ENCODE measurements at places on chromosomes 7 and 10.

GRCh38 chr10:78771260-78771659 is 297.5 kb upstream of the ZMIZ1 start:
- DNase-seq: no peak

- DNase-seq: no peak
Measured at GRCh38 chr7:121107923-121108498, 119.5 kb downstream of the CPED1 start.

GRCh38 chr7:7077945-7078344 is 104.4 kb upstream of the C1GALT1 start:
- no peak for DNase-seq

DNA sequence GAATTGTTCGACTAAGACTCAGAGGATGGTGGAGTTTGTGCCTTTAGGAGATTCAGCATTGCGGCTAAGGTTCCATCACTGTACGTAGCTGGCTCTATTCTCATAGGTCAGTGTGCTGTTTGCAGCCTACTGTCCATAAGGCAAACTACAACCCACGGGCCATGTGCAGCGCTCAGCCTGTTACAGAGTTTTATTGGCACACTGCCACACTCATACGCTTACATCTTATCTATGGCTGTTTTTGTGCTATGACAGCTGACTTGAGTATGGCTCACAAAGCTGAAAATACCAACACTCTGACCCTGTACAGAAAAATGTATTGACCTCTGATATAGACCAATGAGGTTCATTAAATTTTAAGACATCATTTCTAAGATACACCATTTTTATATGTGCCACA is 114.5 kb downstream of the ARID5B start:
- no peak for DNase-seq

DNA sequence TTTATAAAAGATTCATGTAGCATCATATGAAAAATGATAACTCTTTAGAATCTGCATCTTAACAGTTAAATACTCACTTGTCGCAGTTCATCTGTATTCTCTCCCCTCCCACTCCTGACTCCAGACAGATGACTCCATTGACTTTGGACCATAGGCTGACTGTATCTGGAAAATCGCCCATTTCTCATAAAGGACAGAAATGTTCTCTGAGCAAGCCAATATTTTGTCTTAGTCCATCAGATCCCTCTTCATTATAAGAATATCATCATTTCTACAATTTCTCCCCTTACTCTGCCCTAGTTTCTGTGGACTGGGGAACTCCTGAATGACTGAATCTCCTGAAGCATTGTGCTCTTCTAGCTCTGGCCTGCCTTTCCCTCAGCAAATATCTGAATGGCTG is 125.4 kb downstream of the SEMA3D start:
- DNase-seq: no peak

DNA sequence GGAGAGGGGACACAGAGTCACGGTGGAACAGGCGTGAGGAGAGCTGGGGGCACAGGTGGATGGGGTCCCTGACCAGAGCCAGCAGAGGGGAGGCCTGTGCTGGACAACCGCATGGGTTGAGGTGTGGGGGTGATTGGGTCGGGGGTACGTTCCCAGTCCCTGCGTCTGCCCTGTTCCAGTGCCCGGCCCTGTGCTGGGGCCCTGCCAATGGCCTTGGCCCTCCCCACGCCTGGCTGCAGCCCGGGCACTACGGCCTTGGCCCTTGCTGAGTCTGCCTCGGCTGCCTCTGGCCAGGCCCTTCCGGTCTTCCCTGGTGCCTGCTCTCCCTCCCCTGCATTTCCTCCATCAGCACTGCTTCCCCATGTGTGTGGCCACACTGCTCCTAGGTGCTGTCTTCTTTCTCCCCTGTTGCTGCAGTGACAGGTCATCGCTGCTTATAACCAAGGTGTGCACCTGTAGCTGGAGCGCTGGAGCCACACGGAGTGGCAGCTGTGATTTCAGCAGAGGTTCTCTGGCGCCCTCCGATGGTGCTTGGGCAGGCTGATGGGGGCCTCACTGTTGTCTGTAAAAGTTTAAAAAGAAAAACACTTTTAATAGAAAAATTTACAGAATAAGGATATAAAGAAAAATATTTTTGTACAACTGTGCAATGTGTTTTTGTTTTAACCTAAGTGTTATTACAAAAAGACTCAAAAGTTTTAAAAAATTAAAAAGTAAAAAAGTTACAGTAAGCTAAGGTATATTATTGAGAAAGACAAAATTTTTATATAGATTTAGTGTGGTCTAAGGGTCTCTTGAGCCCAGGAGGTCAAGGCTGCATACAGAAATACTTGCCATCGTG is 45.2 kb upstream of the BHLHA15 start:
- DNase-seq: peak; percentile 51

GRCh38 chr10:13441476-13441875 is 87.3 kb downstream of the BEND7 start:
- no peak for DNase-seq

DNA sequence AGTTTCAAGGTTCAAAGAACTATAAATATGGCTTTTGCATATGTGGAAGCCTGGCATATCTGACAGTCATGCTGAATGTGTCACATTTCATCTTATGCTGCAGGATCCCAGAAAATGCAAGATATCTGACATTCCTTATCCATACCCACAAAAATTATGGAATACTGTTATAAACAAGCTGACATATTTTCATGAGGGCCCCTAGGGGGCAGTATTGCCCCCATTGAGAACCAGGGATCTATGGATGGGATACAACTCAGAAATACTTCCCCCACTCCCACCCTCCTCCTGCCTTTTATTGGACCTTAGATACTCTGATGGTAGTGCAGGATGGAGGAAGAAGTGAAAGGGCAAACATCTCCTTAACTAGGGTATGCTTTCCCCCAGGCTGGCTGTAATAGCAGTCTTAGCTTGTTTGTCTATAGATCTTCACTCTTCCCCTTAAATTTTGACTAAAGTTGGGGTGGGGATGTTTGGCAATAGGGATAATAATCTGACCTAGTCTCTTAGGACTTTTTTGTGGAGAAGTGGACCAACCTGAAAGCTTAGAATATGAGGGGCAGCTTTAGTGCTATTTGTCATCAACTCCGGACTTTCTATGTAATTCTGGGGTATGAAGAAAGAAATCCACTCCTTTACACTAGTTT is 3.5 kb upstream of the GNGT1 start:
- DNase-seq: no peak

GRCh38 chr10:35668865-35669650 is 27.0 kb upstream of the FZD8 start:
- DNase-seq: no peak

GRCh38 chr10:17033529-17034260 is 95.9 kb downstream of the CUBN start:
- no peak for DNase-seq

DNA sequence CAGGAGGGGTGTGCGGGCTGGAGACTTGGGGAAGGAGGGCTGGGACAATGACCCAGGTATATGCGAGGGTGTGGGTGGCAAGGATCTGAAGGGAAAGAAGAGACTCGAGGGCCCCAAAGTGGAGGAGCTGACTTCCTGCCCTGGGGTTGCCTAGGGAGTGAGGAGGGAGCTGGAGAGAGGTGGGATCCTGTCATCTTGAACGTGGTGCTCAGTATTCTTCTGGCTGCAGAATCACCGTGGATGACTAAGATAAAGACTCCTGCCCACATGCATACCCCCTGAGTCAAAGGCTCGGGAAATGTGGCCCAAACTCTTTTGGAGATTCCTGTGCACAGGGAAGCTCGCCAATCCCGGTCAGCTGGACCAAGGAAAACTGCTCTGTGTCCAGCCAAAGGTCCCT is 31.2 kb downstream of the COL17A1 start:
- DNase-seq: no peak

DNA sequence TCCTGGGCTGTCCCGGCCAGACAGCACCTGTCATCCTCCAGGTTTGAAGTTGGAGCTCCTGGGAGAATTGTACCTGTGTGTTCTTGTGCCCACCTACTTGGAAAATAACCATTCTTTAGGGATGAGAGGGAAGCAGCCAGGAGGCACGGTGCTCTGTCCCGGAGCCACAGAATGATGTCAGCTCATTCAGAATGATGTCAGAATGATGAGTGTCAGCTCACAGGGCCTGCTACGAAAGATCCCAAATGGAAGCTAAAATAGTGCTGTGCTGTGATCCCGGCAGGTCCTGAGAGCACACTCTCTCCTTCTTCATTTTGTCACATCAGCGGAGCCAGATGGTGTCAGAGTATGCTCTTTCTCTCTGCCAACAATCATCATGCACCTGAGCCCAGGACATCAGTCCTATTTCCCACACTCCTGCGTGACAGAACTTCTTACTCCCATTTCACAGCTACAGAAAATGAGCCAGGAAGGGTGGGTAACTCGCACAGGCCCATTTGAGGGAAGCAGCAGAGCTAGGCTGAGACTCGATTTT is 8.3 kb downstream of the ABCA13 start:
- no peak for DNase-seq

- DNase-seq: no peak
Measured at GRCh38 chr7:158924956-158925355, 68.6 kb downstream of the DYNC2I1 start.

DNA sequence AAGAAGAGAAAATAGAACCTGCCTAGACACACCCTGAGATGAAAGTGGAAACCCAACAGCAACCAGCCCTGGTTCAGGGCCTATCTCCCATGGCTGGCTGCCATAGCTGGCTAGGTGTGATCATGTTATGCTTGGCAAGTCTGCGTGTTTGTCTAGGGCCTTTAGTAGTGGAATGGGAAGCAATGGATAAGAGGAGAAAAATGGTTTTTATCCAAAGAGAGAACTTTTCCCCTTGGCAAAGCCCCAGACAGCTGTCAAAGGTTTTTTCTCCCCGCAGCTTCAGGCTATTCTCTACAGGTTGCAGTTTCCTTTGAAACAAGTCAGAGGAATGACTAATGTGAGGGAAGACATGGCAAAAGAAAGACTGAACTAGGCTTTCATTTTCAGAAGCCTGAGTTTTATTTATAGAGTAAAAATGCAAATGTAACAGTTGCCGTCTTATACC is 161.5 kb downstream of the SEMA3D start:
- DNase-seq: peak; percentile 36

- DNase-seq: no peak
Measured at GRCh38 chr7:65477326-65477725, 103.7 kb downstream of the ZNF92 start.

DNA sequence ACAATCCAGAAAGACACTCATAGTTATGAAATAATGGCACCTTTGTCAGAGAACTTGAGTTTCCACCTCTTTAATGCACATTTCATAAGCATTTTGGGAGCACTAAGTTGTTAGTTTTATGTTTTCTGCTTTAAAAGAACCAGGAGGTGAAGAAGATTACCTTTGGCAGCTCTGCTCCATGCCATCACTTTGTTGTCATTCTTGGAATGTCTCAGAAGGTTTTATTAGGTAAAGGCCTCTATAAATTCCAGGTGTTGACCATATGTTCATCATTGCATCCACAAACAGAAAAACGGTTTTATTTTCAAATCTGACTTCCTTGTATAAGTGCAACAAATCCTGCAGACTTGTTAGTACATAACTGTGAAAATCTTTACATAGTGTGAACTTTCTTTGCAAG is 424.8 kb downstream of the MDFIC start:
- no peak for DNase-seq
